HTR-8/SVneo (cell line): ENCODE measurements at places on chromosomes 16 and 17.

GRCh38 chr17:49997773-49998703 is 3.0 kb upstream of the DLX3 start:
- peak; percentile 97 for DNase-seq

GRCh38 chr17:36118477-36119353 is 15.1 kb downstream of the CCL4 start:
- DNase-seq, result no peak

DNA sequence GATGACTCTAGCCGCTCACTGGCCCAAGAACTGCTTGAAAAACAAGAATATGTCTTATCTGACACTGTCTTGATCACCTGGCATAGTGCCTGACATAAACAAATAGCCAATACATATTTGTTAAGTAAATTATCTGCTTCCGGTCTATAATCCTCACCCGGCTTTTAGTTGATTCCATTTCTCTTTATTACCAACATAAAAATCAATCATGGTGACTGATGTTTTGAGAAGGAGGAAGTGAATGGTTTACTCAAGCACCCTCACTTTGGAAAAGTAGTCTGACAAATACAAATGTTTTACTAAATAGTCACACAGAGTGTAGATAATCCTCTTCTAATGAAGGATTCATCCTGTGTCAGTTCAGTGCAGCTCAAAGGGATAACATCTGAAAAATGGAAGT is 47.0 kb downstream of the SKAP1 start:
- DNase-seq, result no peak

- no peak for DNase-seq
These were observed 28.5 kb downstream of the HSD17B2 start for GRCh38 chr16:82063456-82064082.

DNA sequence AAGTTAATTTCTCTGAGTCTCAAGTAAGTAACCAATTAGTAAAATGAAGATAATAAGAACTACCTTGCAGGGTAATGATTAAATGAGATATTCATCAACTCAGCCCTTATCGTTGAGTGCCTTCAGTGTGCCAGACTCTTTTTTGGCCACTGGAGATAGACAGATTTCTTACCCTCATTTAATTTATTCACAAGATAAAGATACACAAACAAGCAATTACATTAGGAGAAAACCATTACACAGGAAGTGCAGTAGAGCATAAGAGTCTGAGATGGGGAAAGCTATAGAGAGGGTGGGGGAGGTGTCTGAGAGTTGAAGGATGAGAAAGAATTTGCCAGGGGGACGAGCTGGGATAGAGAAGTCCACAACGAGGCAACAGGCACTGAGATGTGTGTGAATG is 72.5 kb upstream of the BCAR1 start:
- no peak for DNase-seq

DNA sequence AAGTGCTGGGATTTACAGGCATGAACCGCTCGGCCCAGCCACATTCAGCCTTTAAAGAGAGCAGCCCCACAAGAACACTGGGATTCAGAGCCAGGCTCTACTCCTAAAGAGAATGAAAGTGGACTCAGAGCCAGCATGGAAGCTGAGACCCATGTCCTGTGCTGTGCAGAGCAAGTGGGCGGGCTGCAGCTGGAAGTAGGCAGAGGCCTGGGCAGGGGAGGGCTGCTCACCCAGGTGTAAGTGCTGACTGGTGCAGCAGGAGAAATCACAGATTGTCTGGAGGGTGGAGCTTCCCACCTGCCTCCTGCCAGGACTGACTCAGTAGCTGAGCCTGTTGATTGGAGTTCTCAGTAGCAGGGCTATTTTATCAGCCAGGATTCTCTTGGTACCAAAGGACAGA is 178.7 kb downstream of the KATNIP start:
- DNase-seq, result no peak

DNA sequence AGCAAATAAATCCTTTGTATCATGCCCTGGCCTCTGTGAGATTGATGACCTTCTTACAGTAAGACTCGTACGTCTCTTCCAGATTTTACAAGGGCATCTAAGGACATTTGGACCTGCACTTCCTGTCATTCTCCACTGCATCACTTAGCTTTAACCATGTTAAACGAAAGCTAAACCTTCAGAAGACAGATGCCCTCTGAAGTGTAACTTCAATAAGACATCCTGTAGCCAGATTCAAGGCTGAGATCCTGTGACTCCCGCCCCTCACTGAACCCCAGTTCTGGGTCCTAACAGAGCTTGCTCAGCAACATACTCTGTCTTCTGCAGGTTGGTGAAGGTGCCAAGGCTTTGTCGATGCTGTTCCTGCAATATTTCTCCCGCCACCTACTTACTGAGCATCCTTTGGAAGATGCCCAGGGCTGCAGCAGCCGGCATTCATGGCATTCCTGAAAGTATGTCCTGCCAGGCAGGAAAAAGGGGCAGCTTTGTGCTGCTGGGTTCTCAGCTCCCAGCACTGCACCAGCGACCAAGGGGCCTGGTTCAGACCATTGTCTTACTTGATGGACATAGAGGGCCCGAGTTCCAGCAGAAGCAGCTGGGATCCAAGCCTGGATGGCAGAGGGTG is 131.1 kb downstream of the AXIN2 start:
- no peak for DNase-seq

DNA sequence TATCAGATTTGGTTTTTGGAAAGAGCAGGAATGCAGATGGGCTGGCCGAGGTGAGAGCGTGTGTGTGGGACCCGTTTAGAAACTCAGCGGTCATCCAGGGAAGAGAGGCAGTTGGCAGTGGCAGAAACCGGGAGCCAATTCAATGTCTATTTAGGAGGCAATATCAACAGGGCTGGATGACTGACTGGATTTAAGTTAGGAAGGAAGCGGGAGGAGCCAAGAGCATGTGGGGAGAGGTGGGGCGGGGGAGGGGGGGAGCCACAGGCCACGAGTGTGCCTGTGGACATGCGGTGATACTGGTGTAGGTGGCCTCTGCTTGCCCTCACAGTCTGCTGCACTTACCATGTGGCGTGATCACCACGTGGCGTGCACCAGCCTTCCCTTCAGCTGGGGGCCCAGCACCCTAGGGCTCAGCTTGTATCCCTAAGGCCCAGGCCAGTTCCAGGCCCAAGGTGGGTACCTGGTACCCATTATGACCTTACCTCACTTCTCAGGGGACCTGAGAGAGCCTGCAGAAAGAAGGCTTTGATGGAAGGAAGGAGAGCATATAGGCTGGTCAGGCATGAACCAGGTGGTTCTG is 10.8 kb upstream of the TPPP3 start:
- DNase-seq, result no peak

DNA sequence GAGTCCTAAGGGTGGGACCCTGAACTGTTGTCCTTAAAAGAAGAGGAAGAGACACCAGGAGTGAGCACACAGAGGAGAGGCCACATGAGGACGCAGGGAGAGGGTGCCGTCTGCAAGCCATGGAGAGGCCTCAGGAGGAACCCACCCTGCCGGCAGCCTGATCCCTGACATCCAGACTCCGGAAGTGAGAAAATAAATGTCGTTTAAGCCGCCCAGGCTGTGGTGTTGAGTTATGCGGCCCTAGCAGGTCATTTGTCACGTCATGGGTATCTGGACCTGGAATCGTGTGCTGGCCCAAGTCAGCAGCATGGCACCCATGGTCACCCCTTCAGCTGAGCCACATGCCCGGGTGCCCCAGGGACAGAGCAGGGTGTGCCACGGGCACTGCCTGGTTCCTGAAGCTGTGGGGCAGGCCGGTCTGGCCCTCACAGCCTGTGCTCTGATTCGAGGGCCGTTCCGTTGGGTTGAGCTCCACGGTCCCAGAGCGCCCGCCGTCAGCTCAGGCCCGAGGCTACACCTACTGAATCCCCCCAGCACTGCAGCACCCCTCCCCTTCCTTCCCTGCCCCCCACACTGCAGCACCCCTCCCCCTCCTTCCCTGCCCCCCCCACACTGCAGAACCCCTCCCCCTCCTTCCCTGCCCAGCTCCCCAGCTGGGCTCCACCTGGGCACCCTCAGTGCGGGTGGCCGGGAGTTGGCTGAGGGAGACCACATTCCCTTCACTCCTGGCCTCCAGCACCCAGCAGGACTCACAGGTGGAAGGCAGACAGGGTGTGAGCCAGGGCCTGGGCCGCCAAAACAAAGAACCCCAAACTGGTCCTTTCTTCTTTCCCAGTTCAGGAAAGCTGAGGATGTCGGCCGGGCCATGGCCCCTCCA is 2.7 kb upstream of the CCDC57 start:
- DNase-seq, result no peak

DNA sequence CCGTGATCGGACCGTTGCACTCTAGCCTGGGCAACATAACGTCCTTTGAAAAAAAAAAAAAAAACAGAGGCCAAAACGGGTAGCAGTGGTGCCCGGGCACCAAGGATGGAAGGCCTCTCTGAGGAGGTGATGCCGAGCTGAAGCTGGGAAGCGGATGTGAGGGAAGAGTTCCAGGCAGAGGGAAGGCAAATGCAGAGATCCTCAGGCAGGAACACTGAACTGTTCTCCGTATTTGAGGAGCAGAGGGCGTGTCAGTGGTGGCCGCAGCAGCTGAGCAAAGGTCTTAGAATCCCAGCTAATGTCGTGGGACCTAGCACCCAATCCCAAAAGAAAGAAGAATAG is 656 bp upstream of the KCTD13 start:
- no peak for DNase-seq
